ENCODE measurements at places on chromosomes 4 and X.

GRCh38 chrX:17737986-17738713, 857 bp downstream of the SCML1 start:
- peak; percentile 82 for DNase-seq

DNA sequence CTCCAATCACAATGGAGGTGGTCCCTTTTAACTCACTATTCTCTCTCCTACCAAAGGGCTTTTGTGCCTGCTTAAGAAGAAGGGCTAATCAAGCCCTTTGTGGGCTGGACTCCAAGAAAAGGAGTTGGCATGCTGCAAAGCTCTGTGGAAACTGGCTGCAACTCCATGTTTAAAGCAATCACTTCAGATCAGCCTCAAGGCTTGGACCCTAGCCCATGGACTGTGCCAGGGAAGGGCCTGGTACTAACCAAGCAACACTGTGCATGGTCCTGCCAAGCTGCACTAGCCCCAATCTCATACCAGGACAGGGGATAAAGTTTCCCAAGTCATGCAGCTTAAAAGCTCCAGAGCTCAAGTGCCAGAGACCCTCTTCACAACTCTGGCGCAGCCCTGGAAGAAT, 86.7 kb downstream of the ATP8A1 start:
- no peak for DNase-seq

DNA sequence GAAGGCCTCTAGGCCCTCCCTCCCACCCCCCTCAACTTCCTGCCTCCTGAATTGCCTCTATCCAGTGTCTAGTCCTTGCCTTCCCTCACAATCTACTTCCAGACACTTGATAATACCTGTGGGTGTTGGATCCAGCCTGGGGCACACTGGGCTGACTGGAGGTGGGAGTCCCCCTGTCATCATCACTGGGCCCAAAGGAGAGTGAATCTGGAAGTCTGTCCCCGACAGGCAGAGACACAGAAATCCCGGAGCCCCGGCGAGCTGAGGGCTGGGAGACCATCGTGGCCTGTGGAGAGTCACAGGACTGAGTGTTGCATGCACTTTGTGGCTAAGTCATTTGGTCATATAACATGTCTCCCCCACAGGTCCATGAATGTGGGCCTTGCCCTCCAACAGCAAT, 8.4 kb upstream of the SYP start:
- no peak for DNase-seq

- peak; percentile 76 for DNase-seq
These were observed 69.8 kb downstream of the SHROOM3 start for GRCh38 chr4:76504613-76505465.

- no peak for DNase-seq
These were observed 109.3 kb upstream of the MSX1 start for GRCh38 chr4:4750187-4750586.

DNA sequence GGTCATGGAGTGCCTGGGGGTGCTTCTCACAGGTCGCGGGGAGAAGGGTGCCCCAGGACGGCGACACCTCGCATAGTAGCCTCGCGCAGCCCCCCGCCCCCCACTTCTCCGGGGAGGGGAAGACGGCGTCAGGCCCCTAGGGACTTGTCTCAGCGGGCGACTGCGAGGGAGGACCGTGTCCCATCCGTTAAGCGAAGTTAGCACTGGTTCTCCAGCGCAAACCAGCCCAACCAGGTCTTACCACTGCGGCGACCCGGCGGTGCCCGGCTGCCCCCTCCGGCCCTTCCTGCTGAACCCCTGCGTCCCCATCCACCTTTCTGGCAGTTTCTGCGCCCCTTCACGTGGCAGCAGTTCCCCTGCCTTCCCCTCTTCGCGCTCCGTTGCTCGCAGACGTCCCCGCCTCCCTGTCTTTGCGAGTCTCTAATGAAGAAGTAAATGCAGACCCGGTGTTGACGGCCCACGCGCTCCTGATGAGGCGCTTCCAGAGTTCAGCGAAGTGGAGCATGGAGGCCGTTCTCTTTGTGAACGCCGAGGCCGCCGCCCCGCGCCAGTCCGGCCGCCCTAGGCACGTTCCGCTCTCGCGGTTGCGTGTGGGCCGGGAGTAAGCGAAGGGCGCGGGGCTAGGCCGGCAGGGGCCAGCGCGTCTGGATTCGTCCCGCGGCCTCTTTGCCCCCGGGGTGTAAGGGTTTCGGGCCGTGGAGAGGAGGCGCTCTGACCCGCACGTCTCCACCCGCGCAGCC, 3.0 kb downstream of the SLIT2 start:
- DNase-seq, result peak; percentile 43

- DNase-seq, result no peak
These were observed 14.2 kb downstream of the LRP2BP start for GRCh38 chr4:185381288-185382196.

DNA sequence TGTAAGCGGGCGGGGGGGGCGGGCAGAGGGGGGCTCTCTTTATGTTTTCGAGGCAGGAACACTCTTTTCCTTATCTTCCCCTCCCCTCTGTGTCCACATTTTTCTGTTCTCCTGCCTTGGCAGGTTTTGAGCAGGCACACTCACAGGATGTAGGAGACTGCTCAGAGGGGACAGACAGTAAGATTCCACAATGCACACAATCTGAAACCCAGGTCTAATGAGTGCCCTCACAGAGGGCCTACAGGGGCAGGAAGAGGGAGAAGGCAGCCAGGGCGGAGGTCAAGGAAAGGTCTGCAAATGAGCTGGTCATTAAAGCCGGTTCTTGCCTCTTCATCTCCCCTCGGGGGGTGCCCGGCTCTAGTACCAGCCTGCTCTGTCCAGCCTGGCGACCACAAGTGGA, 106.1 kb upstream of the ATP6AP2 start:
- DNase-seq, result no peak

DNA sequence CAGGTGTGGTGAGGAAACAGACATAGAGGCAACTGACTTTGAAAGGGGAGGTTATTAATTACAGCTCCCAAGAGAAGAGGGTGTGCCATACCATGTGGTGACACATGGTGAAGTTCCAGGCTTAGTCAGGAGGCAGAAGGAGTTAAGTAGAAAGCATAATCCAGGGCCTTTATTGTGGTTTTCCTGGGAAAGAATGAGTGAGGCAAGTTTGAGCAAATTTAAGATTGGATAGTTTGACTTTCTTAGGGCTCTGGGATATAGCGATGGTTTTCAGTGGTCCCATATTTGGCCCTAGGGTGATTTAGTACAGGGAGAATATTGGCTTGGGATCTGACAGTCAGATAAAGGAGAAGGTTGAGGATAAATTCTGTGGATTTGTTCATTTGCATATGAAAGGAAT, 495.9 kb upstream of the FSTL5 start:
- no peak for DNase-seq

- DNase-seq, result no peak
These were observed 145.5 kb downstream of the ANXA5 start for GRCh38 chr4:121551271-121551670.

DNA sequence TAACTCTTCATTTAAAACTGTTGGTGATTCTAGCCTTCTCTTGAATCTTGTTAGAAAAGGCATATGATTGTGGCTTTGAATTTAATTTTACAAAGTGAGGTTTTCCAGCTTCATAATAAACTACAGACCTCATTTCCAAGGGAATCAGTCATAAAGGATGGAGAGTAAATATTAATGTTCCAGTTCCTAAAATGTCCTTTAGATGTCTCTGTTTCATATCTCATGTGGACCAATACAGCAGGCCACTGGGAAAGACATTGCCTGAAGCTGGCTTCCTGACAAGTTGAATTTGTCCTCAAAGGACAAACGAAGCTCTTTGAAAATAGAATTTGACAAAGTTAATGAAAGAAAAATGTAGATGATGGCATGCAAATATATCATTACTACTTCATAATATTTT, 125.4 kb downstream of the ZNF330 start:
- DNase-seq, result peak; percentile 14

GRCh38 chr4:100466501-100466900, 51.3 kb downstream of the EMCN start:
- no peak for DNase-seq

- peak; percentile 20 for DNase-seq
These were observed 1.2 kb downstream of the RAP1GDS1 start for GRCh38 chr4:98262431-98262830.

- DNase-seq, result no peak
These were observed 144.7 kb downstream of the NAA11 start for GRCh38 chr4:79181190-79181589.

GRCh38 chr4:112532267-112532666, 16.3 kb upstream of the NEUROG2 start:
- DNase-seq, result no peak

DNA sequence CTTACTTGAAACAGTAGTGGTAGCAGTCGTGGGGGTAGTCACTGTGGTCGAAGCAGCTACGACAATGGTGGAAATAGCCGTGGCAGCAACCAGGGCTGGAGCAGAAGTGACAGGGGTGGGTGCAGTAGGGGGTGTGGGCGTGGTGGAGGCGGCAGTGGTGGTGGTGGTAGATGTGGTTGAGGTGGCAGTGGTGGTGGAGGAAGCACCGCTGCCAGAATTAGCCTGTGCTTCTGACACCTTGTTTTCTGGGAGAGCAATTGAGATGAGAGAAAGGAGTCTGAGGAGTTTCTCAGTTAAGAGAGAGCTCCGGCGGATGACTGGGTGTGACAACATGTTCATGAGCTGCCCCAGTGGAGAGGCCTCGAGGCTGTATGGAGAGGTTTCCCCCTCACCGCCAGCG, 113.5 kb upstream of the HSD17B10 start:
- no peak for DNase-seq

DNA sequence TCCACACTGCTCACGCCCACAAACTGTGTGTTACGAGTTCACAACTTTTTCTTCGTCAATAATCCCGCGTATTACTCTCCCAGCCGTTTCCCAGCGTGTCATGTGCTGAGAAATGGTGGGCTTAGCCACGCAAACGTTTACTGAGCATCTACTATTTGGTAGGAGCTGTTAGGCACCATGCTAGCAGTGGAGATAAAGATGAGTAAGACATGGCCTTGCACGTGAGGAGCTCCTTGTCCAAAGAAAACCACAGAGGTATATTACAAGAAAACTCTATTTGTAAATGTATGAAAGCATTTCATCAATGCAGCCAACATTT, 821 bp upstream of the TMEM128 start:
- no peak for DNase-seq

DNA sequence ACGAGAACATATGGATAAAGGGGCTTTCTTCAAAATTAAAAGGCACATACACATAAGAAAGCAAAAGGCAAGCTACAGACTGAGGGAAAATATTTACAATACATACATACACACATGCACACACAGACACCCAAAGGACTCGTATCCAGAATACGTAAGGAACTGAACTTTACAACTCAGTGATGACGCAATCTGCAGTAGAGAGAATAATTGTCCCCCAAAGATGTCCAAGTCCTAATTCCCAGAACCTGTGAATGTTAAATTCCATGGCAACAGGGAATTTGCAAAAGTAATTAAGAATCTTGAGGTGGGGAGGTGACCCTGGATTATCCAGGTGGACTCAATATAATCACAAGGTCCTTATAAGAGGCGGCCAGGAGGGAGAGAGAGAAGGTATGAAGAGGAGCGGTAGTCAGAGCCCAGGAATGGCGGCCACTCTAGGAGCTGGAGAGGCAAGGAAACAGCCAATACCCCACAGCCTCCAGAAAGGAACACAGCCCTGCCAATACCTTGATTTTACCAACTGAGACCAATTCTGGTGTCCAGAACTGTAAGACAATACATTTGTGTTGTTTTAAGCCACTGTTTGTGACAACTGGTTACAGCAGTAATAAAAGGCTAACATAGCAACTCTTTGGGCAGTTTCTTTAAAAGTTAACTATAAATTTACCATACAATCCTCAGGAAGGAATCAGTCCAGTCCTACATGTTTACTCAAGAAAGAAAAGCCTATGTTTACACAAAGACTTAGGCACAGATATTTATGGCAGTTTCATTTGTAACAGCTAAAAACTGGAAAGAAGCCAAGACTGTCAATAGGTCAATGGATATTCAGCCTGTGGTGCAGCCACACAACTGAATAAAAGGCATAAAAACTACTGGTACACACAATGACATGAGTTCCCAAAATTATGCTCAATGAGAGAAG, 27.3 kb upstream of the STS start:
- peak; percentile 56 for DNase-seq

DNA sequence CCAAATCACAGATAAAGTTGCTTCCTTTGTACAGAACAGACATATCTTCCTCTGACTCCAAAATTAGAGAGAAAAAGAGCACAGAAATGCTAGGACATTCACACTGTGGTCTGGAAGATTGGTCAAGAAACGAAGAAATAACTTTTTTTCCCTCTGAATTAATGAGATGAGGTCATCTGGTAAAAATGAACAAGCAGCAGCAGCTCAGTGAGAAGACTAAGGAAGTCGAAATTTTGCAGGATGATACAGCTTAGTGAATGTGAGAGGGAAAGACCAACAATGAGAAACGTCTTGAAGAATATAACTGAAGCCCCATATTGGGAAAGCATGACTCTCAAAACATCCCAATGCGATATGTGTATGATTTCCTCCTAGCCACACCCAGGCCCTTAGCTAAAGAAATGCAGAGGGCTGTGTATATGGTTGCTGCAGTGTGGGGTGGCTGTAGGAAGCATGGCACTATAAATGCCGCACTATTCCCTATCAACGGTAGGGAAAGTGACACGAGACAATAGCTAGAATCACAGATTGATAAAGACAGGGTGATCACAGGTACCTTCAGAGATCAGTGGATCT, 208.6 kb downstream of the VEGFC start:
- DNase-seq, result no peak

GRCh38 chrX:119427024-119427794, 28.1 kb downstream of the SLC25A43 start:
- no peak for DNase-seq

- DNase-seq, result no peak
These were observed 39.4 kb downstream of the PPM1K start for GRCh38 chr4:88244816-88245579.

GRCh38 chr4:11286533-11286932, 142.2 kb downstream of the HS3ST1 start:
- no peak for DNase-seq

DNA sequence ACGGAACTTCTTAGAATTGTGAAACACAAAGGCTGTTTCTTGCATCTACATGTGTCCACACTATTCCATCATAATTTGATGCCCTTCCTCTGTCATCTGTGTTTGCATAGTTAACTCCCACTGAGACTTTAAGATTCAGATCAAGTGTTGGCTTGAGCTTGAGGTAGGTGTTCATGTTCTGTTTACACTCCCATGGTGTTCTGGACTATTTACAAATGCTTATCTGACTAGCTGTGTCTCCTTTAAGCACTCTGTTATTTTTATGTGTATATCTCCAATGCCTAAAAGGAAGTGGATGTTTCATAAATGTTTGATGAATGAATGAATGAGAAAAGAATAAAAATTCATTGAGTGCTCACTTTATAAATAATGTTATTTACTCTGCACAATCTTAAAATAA, 622.7 kb downstream of the RAB28 start:
- no peak for DNase-seq

GRCh38 chrX:41909068-41909467, 14.3 kb downstream of the CASK start:
- DNase-seq, result no peak
